NCI-H1048 (cell line): ENCODE measurements at places on chromosomes 7 and 10.

- DNase-seq, result no peak
These were observed 79.6 kb downstream of the SVIL start for GRCh38 chr10:29555091-29555745.

DNA sequence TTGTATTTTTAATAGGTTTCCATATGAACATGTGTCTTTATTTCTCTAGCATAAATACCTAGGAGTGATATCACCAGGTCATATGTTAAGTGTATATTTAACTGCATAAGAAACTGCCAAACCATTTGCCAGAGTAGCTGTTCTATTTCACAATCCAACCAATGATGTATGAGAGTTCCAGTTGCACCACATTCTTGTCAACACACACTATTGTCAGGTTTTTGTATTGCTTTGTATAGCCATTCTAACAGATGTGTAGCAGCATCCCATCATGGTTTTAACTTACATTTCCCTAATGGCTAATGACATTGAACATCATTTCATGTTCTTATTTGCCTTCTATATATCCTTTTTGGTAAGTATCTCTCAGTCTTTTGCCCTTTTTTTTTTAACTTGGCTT, 4.1 kb downstream of the CUZD1 start:
- DNase-seq, result no peak

DNA sequence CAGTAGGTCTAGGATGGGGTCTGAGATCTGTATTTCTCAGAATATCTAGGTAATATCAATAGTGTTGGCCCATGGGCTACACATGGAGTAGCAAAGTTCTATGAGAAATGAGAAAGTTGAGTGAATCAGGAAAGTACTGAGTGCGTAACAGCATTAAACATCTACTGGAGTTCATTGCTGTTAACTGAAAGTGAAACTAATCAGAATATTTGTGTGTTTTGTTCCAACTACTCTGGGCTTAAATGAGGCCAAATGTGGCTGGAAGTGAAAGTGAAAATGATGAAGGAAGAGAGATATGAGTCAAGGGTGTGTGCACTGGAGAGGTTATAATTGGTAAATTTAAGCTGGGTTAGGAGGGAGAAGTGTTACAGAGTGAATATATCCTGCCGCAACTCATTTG, 46.5 kb downstream of the TMEM106B start:
- DNase-seq, result no peak

GRCh38 chr7:1733206-1733907, 63.3 kb downstream of the ELFN1 start:
- DNase-seq, result no peak

DNA sequence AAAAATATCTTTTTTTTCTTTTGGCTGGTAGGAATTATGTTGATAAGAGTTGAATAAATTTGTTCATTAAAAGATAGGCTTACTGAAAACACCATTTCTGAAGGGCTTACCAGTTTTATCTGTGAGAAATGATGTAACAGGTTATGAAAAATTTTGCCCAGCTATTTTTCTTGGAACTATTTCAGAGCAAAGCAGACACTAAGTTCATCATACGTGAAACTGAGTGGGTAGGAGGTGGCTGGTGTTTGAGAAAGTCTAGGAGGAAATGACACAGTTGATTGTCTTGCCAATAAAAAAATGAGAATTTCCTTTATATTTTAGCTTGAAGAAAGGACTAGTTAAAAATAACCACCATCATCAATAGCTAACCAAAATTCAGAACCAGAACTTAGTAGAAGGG, 6.2 kb upstream of the MRC1 start:
- no peak for DNase-seq

DNA sequence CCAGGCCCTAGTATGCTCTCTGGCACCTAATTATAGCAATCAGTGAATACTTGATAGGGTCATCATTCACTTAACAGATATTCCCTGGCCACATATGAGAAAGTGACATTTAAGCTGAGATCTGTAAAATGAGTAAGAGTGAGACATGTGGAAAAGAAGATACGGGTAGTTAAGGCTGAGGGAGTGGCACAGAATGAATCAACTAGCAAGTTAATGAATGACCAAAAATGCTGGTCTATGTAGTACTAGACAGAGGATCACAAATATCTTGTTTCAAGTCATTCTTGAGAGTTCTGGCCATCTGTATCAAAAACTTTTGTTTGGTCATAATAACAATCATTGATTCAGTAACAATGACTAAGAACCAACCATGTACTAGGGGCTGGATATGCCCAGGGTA, 954.9 kb downstream of the CNTNAP2 start:
- DNase-seq, result no peak

DNA sequence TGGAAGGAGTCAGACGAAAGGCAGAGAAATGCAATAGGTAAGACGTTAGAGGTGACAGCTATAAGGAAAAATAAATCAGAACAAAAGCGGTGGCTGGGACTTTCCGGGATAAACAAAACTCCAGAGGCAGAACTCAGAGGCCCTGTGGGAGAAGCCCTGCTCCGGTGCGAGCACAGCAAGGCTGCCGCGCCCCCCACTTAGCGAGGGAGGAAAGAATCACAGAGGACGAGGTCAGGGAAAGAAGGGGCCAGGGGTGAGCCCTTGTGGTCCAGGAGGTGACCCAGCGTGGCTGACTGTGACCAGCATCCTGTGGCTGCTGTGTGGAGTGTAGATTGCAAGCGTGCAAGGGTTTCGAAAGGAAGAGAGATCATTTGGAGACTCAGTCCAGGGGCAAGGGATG, 591.8 kb upstream of the ADARB2 start:
- DNase-seq, result no peak

DNA sequence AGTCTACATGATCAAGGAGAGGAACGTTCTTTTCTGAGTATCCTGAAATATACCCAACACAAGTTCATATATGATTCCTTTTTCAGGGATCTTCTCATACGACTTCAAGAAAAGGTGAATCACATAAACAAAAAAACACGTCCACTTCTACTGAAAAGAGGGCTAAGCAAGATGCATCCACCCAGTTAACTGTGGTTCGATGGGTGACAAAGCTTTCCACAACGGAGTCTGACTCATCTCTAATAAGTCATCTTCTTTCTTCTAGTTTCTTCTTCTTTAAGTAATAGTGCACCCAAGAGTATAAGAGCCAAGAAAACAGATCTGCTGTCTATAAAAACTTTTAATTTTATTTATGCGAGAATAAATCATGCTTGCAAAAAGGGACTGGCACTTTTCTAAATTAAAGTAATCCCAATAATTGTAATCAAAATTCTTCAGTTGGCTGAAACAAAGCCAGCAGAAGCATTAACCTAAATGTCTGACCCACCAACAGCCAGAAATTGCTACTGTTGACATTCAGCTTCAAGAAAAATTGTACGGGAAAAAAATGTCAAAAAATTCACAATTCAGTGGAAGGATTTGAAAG, 146.9 kb upstream of the ANK3 start:
- no peak for DNase-seq

GRCh38 chr7:140640727-140641523, at the start of gene DENND2A:
TSS of gene DENND2A (minus strand) at chr7:140640813. CDS start at chr7:140602397, 38,416 bp downstream.
- no peak for DNase-seq

DNA sequence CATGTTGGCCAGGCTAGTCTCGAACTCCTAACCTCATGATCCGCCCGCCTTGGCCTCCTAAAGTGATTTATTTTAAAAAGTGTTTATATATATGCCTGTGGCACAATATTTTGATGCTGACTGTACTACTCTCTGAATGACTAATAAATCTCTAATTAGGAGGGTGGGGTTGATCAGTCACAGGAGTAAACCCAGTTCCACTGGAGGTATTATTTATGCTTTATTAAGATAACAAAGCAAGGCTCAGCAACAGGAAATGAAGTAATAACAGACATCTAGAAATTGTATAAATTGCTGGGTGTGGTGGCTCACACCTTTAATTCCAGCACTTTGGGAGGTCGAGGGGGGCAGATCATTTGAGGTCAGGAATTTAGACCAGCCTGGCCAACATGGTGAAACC, 26.0 kb upstream of the MCU start:
- DNase-seq, result no peak

DNA sequence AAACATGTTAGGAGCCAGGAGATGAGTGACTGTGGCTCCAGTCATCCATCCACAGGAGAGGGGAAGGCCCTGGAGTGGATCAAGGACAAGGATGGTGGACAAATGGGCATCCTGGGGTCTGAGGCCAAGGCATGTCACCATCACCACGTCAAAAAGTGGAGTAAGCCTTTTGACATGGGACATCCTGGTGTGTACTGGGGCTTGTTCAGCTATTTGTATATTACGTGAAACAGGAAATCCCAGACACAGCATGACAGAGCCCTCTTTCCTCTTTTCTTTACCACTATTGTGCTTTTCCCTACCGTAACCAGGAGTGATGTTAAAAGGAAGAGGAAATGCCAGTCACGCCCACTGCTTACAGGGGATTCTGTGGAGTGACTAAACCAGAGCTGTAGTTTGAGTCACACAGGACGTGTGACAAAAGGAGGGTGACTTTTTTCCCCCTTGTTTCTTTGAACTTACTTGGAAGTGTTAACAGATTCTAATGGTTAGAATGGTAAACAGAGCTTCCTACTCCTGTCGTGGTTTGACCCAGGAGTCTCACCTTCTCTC, 15.4 kb downstream of the ACSL5 start:
- DNase-seq, result no peak

GRCh38 chr10:91210014-91210413, 10.4 kb upstream of the PCGF5 start:
- DNase-seq, result no peak

DNA sequence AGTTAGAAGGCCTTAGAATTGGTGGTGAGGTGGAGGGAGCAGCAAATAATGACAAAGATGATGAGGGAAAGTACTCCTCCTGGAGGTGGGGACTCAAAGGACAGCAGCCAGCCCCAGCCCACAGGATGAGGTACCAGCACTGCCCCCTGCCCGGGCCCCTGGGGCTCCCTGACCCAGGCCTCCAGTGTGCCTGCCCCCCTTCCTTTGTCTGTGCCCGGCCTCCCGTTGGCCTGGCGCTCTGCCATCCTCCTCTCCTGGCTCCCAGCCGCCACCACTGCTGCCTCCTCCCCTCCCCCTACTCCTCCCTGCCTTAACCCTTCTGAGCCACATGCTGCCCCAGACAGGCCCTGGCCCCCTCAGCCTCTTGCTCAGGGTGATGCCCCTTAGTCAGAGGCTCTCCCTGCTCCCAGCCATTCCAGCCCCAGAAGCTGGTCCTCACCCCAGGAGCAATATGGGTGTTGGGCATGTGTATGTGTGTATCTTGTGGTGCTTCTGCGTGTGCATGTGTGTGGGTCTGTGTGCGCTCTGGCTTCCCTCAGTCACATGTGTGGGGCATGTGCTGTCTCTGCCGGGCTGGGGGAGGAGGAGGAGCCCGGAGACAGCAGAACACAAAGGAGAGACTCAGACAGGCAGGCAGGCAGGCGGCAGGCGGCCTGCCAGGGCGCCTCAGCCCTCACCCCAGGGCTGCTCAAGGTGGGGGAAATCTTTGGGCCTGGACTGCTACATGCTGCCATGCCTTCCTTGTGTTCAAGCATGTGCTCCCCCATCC, 2.6 kb downstream of the LDB1 start:
- DNase-seq, result no peak

GRCh38 chr7:70618020-70618551, 513.9 kb upstream of the GALNT17 start:
- no peak for DNase-seq

- no peak for DNase-seq
These were observed 74.5 kb upstream of the EXOC6 start for GRCh38 chr10:92773776-92774175.

DNA sequence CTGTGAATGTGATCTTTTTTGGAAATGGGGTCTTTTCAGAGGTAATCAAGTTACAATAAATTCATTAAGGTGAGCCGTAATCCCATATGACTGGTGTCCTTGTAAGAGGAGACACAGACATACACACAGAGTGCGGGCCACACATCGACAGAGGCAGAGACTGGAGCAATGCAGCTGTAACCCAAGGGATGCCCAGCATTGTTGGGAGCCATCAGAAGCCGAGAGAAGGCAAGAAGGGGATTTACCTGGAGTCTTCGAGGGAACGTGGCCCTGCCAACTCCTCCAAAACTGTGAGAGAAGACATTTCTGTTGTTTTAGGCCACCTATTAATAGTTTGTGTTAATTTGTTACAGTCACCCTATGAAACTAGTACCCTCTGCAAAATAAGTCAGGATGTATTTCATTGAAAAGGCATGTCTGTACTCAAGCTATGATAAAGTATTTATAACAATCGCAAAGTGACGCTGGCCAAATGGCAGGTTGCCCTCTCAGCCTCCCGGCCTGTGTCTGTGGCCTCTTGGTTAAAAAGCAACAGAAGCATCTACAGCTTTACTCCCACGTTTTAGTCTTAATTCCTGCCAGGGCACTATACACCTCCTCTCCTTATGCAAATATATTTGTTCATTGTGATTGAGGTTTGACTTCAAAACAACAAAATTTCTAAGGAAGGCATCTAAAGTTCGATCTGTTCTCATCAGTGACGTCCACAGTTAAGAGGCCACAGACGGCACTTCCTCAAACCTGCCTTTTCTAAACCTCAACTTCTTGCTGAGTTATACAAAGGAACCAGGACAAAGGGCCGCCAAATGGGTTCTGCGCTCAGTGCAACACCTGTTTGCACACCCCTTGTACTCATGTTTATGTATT, 46.8 kb downstream of the HIPK2 start:
- DNase-seq, result no peak

DNA sequence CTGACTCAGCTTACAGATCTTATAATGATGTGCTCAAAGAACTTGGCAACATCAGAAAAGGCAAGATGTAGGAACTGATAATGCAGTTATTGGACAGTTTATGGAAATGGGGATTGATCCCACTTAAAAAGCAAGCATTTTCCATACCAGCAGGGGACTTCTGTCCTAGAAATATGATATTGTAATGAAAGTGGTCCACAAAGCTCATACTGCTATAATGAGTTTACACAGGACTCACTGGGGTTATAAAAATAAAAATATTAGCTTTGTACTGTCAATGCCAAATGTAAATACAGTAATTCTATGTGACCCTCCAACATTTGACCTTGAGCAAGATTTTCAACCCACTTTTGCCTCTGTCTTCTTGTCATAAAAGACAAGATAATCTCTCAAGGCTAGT, 145.5 kb upstream of the SEM1 start:
- DNase-seq, result no peak

DNA sequence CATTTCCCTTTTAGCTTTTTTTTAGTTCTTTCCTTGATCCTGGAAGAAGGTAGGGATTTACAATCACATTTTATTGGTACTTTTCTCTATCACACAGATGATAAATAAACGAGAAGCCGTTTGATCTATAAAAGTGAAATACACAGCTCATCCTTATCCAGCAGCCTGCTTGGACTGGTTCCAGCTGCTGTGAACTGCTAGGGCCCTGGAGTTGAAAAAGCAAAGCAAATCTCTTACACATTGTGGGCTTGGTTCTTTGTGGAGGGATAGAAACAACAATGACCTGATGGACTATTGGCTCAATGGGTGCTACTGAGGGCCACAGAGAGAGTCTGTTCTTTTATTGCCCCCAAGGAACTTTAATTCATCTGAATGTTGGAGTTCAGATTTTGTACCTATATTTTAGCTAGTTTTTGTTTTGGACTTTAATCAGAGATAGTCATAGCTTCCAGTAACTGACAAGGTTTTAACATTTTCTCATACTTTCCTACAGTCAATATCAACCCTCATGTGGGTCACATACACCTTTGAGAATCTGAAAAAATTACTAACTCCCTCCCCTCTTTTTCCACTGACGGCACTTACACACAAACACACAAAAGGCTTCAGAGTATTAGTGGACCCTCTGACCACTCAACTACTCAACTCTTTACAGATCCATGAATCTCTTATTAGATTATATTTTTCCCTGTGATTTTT, 91.6 kb upstream of the CCDC6 start:
- no peak for DNase-seq

- no peak for DNase-seq
These were observed 414.2 kb upstream of the SEMA3C start for GRCh38 chr7:81333004-81333403.
